Activated naive CD4-positive, alpha-beta T cell (primary cell): ENCODE measurements at places on chromosomes 11 and 22.

DNA sequence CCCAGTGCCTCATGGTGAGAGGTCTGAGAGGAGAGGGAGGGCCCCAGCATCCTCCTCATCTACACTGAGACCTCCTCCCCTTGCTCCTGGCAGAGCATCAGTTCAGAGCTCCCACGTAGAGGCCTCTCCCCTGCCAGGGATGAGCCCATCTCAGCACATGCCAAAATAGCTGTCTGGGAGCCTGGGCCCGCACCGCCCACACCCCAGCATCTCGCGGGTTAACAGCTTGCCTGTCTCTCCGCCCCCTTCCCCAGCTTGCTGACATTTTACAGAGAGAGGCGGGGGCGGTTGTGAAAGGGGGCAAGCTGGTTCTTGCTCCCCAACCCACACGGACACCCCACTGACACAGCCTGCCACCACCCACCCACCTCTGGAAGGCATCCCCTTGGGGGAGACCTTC, 6.4 kb downstream of the DGKZ start:
- no peak for DNase-seq

GRCh38 chr11:24233041-24233440, 263.8 kb upstream of the LUZP2 start:
- DNase-seq, result no peak

- DNase-seq, result no peak
These were observed 532.8 kb downstream of the BRD1 start for GRCh38 chr22:49294656-49295464.

GRCh38 chr22:39655831-39656230, 85.3 kb downstream of the CACNA1I start:
- DNase-seq, result no peak

DNA sequence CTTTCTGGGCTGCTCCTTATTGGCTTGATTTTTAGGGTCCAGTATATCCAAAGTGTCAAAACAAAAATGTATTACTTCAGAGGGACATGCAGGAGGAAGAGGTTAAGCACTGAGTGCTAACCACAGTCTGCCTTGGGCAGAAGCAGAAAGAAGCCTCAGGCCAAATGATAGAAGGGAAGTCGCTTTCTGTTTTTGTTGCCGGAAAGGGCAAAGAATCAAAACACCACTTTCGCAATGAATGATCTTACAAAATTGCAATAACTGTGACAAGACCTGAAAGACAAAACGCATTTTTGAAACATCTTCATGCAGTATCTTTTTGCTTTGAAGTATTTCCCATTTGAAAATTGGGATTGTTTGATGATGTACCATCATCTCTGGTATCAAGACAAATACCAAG, 70.1 kb upstream of the PICALM start:
- DNase-seq, result no peak

DNA sequence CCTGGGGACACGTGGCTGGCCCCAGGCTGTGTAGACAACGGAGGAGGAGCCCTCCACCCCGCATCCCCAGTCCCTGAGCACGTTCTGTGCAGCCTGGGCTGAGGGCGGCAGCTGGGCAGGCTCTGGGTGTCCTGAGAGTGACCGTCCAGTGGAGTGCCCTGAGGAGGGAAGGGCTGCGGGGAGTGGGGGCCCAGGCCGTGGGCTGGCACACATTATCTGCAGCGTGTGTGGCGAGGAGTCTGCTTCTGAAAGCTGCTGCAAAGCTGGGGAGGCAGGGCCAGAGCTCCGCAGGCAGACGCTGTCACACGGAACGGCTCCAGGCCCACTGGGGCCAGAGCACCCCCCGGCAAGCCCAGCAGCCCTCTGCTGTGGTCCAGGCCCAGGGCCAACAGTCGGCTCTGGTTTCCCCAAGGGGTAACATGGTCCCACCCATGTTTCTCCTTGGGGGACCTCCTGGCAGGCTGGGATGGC, 835 bp upstream of the ANO9 start:
- DNase-seq, result no peak

- no peak for DNase-seq
These were observed 26.9 kb downstream of the TEF start for GRCh38 chr22:41408665-41409064.

GRCh38 chr11:82701847-82702520, 31.7 kb downstream of the FAM181B start:
- DNase-seq, result no peak

- no peak for DNase-seq
These were observed 92.6 kb downstream of the DEPDC5 start for GRCh38 chr22:31846161-31847115.

- no peak for DNase-seq
These were observed 3.3 kb upstream of the CHRDL2 start for GRCh38 chr11:74734559-74734925.

GRCh38 chr22:45891996-45892621, 84.9 kb downstream of the WNT7B start:
- no peak for DNase-seq

GRCh38 chr11:32713496-32713895, 81.0 kb downstream of the CCDC73 start:
- no peak for DNase-seq

DNA sequence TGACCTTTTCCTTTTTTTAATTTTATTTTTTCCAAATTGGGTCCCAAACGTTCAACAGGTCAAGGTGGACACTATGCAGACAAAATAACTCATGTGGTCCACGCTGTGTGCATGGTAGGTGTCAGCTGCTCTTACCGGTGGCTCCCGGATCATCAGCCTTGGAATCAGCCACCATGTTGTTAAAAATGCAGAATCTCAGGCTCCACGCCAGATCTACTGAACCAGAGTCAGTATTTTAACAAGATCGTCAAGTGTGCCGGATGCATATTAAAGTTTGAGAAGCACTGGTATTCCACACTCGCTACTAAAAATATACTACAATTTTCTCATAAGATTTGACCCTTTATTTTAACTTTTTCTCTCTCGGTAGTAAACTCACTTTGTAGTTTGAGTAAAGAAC, 553 bp upstream of the LDLRAD3 start:
- no peak for DNase-seq

DNA sequence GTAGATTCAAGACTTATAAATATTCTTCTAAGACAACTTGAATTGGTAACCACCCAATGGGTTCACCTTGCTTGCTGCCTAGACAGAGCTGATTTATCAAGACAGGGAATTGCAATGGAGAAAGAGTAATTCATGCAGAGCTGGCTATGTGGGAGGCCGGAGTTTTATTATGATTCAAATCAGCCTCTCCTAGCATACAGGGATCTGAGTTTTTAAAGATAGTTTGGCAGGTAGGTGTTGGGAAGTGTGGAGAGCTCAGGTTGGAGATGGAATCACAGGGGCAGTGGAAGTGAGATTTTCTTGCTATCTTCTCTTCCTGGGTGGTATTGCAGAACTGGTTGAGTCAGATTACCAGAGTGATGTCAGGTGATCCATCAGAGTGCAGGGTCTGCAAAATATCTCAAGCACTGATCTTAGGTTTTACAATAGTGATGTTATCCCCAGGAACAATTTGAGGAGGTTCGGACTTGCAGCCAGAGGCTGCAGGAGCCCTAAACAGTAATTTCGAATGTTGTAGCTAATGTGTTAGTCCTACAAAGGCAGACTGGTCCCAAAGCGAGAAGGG, 1448.6 kb upstream of the RAG2 start:
- DNase-seq, result no peak

DNA sequence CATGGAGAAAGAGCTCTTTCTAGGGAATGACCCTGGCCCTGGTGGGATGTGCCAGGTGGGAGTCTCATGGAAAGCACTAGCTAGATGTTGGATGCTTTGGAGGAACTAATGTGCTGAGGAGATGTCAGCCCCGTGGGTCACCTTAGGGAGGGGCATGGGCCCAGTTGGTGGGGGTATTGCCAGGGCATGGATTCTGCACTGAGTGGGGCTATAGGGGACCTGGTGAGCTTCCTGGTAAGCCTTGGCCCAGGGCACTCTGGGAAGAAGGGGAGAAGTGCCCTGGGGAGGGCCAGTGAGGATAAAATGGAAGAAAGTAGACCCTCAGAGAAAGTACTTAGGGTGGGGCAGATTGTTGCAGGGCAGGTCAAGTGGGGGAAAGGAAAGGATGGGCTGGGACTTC, 65.2 kb upstream of the SORL1-AS1 start:
- DNase-seq, result no peak

DNA sequence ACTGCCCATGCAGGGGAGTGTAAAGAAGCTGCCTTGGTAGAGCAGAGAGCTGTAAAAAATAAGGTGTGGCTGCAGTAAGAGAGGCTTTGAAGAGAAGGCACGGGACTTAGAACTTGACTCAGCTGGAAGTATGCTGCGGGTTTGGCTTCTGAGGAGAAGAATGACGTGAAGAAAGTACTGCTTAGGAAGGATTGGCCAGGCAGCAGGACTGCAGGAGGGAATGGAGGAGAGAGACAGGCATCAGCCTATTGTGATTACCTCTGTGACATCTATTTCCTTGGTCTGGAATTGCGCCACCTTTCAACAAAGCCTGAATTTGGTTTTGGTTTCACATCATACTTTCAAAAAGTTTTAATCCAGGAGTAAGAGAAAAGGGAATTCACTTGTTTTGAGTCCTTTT, 22.5 kb downstream of the PRRG4 start:
- DNase-seq, result no peak

DNA sequence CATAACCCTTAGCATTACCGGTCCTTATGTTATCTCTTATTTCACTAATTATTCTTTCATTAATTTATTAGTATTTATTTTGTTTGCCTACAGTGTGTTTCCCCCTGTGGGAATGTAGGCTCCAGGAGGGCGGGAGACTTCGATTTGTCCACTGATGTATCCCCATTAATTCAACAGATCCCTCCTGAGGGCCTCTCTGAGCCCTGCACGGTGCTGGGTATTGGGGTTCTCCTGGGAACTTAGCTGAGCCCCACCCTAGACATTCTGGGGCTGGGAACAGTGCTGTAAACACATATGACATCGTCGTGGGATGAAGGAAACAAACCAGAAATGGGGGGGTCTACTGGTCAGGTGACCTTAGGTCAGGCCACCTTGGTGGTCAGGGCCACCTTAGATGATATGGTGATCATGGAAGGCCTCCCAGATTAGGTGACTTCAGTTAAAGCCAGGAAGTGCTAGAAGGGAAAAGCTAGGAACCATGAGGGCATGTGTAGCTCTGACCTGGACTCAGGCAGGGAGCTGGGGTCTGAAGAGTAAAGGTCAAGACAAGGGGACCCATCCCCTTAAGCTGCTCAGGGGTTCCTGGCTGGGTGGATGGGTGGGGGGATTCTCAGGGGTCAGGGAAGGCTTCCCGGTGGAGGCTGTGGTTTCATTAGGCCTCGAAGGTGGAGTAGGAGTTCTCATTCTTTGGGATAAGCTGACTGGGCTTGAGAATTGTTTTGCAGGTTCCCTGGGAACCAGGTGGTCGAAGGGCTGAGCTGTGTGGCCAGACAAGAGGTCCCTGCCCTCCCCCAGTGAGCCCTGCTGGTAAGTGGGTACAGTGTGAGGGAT, 1.0 kb downstream of the PHETA2 start:
- DNase-seq, result no peak

DNA sequence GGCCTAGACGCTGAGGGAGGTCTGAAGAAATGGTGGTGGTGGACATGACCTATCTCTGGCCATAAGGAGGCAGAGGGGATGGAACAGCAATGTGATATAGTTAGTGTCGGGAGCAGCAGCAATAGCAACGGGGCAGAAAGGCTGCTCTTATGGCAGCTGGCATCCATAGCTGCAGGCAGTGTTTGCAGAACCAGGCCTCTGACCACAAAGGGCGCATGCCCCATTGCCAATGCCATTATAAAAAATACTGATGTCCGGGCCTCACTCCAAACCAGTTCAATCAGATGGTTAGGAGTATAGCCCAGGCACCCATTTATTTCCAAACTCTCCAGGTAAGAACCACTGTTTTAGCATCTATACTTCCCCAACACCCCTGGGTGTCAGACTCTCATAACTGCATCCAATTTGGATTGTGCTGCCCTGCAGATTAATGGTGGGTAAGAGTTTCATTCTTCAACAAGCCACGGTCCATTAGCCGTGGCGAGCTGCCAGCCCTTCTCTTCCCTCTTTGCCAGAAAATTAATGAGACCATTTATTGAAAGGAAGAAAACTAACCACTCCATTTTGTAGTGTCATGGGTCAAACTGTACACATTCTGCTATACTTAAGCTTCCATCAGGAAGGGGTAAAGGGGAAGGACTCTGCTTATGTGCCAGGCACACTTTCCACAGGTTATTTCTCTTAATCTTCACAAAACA, 72.8 kb upstream of the SPON1 start:
- DNase-seq, result no peak

DNA sequence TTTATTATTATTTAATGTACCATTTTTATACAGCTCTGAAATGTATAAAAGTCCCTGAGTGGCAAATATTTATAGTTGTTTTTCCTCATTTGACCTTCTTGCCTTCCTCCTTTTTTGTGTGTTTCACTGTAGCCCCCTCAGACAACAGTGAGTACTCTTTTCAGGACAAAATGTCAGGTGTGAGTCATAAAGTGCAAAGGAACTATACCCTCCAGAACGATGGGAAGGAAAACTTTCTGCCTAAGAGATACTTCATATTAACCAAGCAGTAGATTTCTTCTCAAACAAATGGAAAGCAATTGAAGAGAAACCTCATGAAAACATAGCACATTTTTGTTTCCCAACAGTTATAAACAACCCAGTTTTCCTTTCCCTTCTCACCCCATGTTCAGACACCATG, 16.1 kb upstream of the MS4A7 start:
- DNase-seq, result no peak

DNA sequence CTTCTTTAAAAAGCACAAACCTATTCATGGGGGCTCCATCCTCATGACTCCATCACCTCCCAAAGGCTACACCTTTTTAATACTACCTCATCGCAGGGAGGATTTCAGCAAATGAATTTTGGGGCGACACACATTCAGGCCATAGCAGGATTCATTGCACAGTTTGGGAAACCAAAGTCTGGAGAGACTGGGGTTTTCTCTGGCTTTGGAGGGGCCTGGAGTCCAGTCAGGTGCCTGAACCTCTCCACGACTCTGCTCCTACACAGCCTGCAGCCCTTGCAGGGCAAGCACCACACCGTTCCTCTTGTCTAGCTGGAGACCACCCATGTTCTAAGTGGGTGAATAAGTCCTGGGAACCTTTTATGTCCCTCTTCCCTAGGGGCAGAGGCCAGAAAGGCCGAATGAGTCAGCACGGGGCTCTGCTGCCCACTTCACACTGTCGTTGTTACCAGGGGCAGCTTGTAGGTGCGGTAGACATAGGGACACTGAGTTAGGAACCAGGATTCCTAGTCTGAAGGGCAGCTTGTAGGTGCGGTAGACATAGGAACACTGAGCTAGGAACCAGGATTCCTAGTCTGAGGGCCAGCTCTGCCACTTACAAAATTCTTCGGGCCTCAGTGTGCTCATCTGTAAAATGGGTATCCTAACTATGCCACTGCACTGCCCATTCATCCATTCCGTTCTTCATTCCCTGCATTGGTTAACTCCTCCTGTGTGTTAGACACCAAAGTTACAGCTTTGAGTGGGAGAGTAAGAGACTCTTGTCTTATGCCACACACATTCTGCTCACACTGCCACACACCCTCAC, 251.7 kb upstream of the B3GAT1 start:
- no peak for DNase-seq

- no peak for DNase-seq
These were observed 147.5 kb downstream of the LDLRAD3 start for GRCh38 chr11:36091256-36091811.
